ENCODE measurements at places on chromosomes 7 and 10. TPM values are rescaled to one million over a fixed set of nuclear protein-coding genes. Genes with fewer than 3 reads are reported as not detected.

- no peak for DNase-seq
Observed at GRCh38 chr7:103569621-103570305, 123.8 kb upstream of the SLC26A5 start.

DNA sequence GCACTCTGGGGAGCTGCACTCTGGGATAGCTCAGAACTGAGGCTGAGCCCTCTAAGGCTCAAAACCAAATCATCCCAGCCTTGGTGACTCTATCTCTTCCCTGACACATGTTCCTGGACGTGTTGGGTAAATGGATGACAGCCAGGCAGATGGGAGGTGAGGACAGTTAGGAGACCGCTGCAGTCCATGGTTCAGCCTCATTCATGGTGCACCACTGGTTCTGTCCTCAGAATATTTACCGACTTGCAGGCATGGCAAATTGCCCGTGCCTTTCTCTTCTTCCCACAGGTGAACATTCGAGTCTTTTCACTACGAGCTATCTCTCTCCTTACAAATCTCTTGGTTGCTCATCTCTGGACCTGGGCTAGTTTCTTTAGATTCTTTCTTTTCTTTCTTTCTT, 80.3 kb upstream of the EFCAB10 start:
- DNase-seq = no peak

GRCh38 chr7:142894985-142895593, 9.5 kb upstream of the TRPV6 start:
- DNase-seq = no peak

DNA sequence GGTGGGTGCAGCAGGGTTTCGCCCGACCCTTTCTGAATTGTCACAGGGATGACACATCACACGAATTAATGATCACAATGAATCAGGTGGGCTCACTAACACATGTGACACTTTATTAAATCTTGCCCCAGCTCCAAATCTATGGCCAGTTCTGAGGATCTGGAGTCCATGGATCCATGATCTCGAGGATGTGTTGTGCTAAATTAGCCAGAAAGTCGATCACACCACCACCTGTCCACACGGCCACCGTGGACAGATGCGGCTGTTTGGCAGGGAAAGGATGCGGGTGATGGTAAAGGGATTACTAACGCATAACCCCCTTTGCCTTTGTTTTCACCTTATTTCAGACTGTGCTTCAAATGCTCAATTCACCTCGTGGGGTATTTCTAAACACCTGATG, 96.4 kb downstream of the COBL start:
- no peak for DNase-seq

GRCh38 chr10:34697351-34698247, 117.5 kb downstream of the PARD3 start:
- peak; percentile 31 for DNase-seq

Gene C10orf105
- not detected for polyA plus RNA-seq

DNA sequence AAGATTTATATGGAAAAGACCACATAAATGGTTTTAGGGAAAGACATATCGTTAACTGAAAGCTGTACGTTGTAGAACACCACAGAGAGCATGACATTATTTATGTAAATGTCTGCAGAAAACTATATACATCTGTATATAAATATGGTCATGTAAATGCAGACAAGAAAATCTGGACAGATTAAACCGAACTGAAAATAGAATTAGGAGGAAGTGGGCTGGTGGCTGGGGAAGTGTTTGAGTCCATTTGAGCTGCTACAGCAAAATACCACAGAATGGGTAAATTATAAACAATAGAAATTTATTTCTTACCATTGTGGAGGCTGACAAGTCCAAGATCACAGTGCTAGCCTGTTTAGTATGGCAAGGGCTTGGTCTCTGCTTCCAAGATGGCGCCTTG, 56.3 kb upstream of the USP6NL start:
- no peak for DNase-seq

DNA sequence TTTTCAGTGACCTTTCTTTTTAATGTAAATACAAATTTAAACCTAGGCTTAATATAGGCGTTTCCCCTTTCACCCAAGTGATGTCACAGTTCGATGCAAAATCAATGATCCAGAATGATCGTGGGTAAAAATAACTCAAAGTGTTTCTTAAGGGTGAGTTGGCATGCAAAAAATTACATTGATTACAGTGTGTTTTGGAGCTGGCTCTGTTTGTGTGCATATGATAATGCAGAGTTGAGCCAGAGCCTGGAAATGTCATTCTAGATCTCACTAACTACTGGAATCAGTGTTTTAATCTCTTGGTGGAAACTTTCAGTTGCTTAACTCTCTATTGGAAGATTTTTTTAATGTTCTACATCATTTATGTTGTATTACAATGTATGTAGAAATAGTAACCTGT, 72.5 kb upstream of the MXI1 start:
- DNase-seq = no peak

- DNase-seq = no peak
Observed at GRCh38 chr7:154965014-154965413, 37.9 kb downstream of the PAXIP1 start.

DNA sequence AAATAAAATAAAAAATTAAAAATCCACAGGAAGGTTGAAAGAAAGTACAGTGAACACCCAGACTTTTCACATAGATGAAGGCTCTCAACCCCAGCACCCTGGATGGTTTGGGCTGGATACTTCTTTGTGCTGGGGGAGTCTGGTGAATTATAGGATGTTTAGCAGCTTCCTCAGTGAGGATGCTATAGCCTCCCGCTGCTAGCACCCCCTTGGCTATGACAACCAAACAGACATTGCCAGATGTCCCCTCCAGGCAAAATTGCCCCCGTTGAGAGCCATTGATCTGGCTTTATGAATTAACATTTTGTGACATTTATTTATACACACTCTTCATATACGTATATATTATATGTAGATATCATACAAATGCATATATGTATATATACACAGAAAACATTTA, 21.6 kb downstream of the SMKR1 start:
- no peak for DNase-seq

GRCh38 chr10:58152673-58153263, 114.9 kb downstream of the IPMK start:
- no peak for DNase-seq

DNA sequence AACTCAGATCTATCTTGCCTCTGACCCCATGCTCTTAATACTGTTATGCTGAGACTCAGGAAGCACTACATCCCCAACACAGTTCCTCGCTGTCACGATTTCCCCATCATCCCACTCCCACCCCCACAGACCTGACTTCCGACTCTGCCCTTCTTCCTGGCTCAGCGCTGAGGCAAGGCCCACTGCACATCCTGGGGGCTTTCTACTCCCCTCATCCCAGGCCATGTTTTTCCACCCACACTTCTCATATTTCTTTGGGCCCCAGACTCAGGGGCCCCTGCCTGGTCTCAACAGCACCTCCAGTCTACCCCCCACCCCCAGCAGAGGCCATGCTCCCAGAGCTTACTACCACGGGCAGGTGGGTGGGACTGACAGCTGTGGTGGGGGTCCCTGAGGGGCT, 7.7 kb upstream of the NDST2 start:
- no peak for DNase-seq

- no peak for DNase-seq
Observed at GRCh38 chr7:101625031-101625791, 3.9 kb downstream of the MYL10 start.

Gene HOXA10
- 5.0 TPM for polyA plus RNA-seq

DNA sequence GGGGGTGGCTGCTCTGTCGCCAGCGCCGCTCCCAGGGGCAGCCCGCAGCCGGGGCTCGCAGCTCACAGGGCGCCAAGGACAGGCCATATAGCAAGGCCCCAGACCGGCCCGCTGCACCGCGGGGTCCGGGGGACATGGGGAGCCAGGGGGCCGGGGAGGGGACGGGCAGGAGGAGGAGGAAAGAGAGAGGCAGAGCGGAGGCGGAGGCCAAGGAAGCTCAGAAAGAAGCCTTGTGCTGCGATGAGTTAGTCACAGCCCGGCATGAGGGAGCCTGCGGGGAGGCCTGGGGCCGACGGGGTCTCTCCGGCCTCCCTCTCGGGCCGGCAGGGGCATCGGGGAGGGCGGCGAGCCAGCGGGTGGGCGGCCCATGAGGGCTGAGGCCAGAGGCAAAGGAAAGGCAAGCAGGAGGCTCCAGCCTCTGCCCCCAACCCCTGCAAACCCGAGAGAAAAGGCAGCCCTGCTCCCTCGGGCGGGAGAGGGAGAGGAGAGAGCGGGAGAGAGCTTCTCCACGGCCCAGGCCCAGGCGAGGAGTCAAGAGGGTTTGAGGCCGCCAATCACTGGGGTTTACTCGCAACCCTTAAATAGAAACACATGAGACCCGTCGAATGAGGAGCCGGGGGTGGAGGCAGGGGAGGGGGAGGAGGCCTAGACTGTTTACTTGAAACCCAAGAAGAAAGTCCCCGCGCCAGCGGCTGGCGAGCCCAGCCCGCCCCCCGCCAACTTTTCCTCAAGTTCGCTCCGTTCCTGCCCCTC, 167.9 kb downstream of the NEURL1 start:
- no peak for DNase-seq

Gene NOLC1
- 129 TPM for polyA plus RNA-seq

Gene PGAM2
- polyA plus RNA-seq = not detected

- peak; percentile 79 for DNase-seq
Observed at GRCh38 chr7:32204361-32205018, 134.3 kb upstream of the PDE1C start.

Gene TAS2R3
- polyA plus RNA-seq = not detected

GRCh38 chr10:129601737-129602136, 134.7 kb downstream of the MGMT start:
- no peak for DNase-seq

DNA sequence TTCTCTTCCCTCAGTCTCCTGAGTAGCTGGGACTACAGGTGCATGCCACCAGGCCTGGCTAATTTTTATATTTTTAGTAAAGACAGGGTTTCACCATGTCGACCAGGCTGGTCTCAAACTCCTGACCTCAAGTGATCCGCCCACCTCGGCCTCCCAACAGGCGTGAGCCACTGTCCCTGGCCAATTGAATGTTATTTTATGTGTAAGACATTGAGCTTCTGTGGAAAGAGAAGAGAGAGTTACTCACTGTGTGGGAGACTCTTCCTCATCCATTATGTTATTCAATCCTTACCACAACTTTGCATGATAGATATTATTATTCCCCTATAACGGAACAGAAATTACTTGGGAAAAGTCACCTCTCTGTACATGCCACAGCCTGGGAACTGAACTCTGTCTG, 32.6 kb upstream of the MXI1 start:
- no peak for DNase-seq

Gene SLC18A3
- polyA plus RNA-seq = not detected

DNA sequence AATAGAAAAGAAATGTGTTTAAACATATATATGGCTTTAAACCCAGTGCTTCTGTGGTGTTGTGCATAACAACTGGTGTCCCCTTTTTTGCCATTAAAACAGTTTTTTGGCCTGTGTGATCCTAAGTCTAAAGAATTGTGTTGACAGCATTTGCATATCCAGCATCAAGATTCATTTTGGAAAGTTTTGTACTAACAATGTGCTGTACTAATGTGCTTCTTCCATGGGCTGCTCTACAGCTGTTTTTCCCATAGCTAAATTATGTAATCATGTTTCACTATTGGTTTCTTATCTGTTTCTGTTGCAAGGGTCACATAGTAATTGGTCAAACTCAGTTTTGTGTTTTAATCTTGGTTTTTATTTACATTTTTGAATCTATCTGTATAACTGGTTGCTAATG, 5.5 kb downstream of the CNNM2 start:
- DNase-seq = no peak

GRCh38 chr10:96681524-96681923, 38.8 kb downstream of the PIK3AP1 start:
- no peak for DNase-seq

DNA sequence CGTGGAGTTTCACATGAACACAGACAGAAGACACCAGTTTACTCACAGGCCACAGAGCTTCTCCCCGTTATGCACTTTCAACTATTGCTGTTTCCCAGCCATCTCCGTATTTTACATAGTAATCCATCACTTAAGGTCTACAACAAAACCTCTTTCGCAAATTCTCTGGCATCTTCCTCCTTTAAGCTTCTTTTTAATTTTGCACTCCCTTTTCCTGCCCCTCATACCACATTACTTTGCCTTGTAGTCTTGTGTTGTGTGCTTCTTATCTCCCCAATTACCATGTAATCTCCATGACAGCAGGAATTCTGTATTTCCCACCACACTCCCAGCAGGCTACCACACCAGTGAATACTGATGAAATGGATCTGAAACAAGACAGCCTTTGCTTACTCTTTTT, 87.3 kb downstream of the ODAD2 start:
- no peak for DNase-seq

DNA sequence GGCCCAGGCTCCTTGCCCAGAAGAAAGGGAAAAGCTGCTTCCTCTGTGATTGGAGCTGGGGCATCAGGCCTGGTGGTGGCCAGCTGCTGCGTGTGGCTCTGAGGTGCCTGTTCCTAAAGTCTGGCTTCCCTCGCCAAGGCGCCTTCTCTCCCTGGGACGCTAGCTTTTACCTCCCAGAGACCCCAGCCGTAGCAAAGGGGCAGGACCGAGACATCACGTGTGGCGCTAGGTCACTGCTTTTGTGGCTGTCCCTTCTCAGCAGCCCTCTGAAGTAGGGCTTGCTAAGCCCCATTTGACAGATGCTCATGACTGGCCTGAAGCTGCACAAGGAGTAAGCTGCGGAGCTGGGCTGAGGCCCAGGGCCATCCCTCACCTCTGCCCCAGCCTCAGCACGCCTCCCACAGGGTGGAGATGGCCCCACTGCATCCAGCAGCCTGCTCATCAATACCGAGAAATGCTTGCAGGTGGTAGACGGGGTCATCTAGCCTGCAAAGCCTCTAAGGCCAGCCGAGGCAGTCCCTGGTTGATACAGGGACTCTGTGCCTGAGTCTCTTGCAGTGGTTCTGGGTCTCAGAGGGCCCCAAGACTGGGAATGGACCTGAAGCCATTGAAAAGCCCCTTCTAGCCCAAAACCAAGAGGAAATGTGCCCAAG, 171.2 kb downstream of the LCOR start:
- no peak for DNase-seq

DNA sequence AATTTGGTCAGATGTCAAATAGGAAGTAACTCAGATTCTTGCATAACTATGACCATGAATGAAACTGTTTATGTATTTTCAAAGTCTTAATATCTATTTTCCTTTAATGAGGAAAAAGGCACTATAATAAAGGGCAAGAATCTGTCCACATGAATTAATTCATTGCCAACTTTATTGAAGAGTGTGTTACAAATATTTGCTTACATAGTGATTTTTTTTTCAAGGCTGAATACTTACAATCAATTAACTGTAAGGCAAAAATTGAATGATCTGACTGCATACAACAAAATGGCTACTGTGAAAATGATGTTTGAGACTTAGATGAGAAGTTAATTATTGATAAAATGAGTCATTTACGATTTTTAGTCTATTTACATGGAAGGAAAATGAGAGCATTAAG, 475.0 kb downstream of the DNAJB9 start:
- no peak for DNase-seq

DNA sequence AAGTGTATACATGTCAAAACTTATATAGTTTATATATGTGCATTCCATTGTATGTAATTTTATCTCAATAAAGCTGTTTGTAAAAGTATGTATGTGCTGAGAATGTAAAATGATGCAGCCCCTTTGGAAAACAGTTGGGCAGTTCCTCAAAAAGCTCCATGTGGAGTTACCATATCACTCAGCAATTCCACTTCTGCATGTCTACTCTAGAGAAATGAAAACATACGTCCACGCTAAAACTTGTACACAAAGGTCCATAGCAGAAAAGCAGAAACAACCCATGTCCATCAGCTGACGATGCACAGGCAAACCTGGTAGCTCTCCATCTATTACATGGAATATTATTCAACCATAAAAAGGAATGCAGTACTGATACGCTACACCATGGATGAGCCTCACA, 8.3 kb upstream of the RGS10 start:
- DNase-seq = no peak

All from A549 (cell line).